Fibroblast of the aortic adventitia (primary cell): ENCODE measurements at places on chromosomes 4 and X. TPM values are rescaled to one million over a fixed set of nuclear protein-coding genes. Genes with fewer than 3 reads are reported as not detected.

The TIGD4 gene
- 0.25 and 0.27 TPM in 2 replicates for total RNA-seq

- peak; percentile 65 for DNase-seq
Measured at GRCh38 chrX:23694606-23695005, 27.3 kb downstream of the PRDX4 start.

- peak; percentile 12 for DNase-seq
Measured at GRCh38 chr4:75908555-75908954, 6.3 kb upstream of the PPEF2 start.

GRCh38 chr4:76354517-76355473 is 48.3 kb downstream of the STBD1 start:
- DNase-seq = no peak

DNA sequence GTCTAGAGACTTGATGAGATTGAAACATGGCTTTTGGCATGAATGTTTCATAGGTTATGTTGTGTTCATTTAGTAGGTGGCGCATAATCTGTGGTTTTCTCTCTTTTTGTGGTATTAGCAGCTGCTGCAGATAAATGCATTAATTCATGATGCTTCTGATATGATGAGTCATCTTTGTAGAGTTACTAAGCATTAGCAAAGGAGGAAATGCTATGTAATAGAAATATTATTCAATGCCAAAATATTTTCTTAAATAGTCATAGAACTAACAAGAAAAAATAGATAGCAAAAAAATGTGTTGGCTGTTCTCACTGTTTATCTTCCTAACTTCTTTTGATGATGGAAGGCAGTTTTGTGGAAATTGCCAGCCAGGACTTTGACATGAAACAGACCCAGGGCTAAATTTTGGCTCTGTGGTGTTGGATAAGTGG is 3.6 kb downstream of the ZXDB start:
- DNase-seq = peak; percentile 91

DNA sequence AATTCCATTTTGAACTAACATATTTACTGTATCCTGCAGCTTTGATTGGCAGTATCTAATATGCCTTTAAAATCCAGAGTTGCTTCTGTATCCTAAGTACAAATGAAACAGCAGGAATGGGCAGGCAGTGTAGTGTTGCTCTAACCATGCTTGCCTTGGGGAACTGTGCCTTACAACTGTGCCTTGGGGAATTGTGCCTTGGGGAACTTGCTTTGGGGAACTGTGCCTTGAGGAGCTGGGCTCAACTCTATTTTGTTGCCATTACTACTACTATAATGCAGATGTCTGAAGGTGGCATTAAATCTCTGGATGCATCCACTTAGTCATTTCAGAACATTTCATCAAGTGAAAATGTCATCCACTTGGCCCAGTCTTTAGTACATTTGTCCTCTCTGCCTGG is 6.9 kb downstream of the CXCL3 start:
- DNase-seq = no peak

DNA sequence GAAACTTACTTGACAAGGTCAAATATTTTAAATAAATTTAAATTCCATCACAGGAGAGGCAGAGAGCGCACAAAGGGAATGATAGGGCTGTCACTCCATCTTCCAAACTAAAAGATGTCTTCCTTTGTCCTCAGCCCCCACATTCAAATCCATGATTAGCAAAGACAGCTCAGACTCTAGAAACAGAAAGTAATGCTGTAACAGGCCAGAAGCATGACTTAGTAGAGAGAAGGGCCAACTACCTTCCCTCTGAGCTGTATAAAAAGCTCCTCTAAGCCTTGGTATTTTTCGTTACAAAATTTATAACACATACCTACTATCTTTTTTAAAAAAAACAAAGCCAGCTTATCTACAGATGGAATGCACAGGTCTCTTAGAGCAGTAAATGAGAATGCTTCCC is 207.4 kb downstream of the MAPK10 start:
- no peak for DNase-seq

DNA sequence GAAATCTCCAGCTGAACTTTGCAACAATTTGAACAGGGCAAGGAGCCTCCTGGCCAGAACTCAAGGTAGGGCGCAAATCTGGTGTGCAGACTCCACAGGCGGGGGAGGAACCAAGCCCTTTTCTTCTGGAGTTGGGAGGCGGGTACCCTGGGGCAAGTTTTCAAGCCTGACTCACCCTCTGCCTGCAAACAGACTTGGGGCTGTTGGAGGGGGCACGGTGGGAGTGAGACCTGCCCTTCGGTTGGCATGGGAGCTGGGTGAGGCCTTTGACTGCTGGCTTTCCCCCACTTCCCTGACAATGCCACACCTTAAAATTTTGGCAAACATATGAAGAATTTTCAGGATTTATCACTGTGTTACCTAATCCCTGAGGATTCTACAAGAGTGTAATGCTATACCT is 709.8 kb upstream of the DIAPH2 start:
- no peak for DNase-seq
